ENCODE measurements at places on chromosomes 2 and 18.

DNA sequence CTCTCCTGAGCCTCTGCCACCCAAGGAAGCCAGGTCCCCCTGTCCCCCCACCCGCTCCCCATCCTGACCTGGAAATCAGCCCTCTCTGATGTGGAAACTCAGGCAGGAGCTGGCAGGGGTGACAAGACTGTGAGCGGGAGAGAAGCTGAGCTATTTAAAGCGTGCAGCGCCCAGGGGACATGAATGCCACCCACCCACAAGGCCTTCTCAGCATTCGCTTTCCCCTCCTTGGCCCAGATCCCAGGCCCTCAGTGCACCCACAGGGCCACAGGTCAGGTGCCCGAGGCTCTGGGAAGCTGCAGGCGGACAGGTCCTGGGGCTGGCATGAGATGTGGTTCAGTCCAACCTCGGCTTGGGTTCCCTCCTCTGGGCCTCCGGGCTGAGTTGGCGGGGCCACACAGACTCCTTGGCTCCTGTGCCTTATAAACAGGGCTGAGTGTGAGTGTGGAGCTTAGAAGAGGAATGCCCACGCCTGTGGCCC, 168.3 kb downstream of the SMAD7 start:
- no peak for DNase-seq

DNA sequence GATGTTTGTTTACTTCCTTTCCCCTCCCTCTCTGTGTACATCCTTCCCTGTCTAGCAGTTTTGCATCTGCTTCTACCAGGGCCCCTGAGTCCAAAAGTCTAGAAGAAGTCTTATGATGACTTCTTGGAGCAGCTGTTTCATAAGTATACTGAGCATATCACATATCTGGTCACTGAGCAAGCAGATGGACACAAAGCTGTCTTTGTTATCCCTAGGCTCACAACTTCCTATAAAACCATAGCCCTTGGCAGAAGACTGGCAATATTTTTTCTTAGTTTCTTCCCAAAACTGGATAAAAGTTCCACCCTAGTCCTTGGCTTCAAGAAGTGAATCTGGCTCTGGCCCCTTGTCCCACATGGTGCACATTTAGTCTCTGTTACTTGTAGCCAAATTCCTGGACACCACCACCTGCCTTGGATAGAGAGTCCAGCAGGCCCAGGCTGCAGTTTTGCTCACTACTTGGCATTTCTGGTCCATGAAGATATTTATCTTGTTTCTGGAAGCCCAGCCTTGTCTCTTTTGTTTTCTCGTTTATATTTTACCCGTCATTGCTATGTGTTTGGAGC, 22.5 kb downstream of the THOC1 start:
- no peak for DNase-seq

- DNase-seq: no peak
Observed at GRCh38 chr2:238462782-238463396, 36.2 kb downstream of the ASB1 start.

DNA sequence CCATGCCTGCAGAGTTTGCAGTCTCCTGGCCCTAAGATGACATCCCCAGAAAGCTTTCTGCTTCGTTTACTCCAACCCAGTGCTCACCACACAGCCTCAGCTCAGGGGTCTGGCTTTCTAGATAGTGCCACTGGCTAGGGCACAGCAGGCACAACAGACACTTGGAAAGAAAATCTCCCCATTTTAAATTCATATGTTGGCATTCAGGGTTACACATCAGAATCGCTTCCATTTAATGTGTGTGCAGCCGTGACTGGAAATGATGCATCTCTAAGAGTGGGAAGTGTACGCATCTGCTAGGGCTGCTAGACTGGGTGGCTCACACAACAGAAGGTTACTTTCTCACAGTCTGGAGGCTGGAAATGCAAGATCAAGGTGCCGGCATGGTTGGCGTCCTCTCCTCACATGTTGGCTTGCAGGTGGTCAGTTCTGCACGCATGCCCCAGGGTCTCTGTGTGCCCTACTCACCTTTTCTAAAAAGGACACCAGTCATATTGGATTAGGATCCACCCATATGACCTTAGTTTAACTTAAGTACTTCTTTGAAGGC, 329.4 kb upstream of the RAB12 start:
- DNase-seq: no peak

DNA sequence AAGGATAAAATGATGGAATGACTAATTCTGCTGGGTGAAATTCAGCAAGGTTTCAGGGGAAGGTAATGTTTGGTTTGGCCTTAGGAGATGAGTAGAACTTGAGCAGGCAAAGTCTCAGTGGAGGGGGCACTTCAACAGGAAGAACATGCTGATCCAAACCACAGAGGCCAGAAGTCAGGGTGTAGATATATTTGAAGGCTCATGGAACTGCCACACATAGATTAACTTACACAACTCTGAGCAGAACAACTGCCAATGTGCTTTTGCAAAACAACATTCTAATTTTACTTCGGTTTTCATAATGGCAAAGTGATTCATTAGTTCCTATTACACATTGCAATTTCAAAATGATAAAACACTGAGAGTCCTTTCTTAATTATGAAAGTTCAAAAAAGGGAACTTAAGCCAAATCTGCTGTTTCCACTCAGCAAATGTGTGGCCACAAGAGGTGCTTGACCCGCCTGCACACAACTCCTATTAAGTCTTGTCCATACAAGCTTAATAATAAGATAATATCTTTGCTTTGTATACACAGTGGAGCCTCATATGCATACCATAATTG, 284.8 kb downstream of the MREG start:
- peak; percentile 98 for DNase-seq

GRCh38 chr2:184581391-184581790, 16.9 kb upstream of the ZNF804A start:
- no peak for DNase-seq

GRCh38 chr2:112593736-112594135, 9.3 kb downstream of the CHCHD5 start:
- DNase-seq: no peak

DNA sequence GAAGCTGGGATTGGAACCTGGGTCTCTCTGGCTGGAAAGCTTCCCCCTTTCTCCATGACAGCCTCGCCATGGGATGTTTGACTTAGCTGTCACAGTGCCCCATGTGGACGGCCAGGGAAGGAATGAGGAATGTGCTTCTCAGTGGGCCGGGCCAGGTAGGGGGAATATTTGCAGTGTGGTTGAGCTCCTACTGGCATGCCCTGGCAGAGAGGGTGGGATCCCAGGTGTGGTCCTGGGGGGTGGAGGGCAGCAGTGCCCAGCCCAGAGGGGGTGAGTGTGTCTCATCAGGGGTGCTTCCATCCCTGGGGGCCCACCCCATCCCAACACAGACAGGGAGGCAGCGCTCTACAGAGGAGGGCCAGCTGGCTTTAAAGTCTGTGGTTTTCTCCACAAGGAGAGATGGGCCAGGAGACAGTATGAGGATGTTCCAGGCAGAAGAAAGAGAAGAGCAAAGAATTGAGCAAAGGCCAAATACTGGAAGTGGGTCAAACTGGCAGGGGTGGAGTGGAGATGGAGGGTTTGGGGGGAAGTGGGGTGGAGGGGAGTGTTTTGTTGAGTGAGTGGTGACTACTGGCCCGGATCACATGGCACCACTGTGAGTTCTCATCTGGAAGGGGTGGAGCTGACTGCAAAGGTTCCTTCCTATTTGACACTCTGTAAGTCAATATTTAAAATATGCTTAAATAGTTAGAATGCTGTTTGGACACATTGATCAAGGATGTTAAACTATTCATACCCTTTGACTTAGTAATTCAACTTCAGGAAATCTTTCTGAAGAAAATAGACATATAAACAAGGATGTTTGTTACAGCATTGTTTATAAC, 94.0 kb downstream of the MYCN start:
- DNase-seq: no peak

GRCh38 chr2:237510502-237511217, 23.6 kb downstream of the MLPH start:
- no peak for DNase-seq

DNA sequence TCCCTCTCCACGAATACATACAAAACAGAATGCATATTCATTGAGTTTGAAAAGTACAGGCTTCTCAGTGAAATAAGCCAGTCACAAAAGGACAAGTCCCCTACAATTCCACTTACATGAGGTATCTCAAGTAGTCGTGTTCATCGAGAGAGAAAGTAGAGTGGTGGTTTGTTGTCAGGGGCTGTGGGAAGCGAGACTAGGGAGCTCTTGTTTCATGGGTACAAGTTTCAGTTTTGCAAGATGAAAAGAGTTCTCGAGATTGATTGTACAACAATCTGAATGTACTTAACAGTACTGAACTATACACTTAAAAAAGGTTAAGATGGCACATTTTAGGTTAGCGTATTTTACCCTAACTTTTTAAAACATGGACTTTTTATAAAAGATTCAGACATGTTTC, 71.5 kb upstream of the TTC39C start:
- no peak for DNase-seq

- peak; percentile 89 for DNase-seq
Observed at GRCh38 chr18:58362027-58362575, 266.8 kb downstream of the ALPK2 start.

DNA sequence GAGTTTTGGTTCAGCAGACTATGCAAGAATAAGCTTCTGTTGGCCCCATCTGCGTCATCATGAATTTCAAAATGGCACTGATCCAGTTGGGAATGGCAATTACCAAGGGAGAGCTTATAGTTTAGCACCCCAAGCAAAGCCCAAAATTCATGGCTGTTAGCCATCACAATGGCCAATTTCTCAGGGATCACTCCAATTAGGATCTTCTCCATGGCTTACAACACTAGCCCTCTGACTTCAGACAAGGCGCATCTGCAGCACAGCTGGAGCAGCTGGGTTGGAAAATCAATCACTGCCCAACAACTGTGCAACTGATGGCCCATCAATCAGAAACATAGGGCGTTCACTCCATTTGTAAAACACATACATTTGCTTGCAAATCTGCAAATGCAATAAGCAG, 273.6 kb downstream of the SRBD1 start:
- DNase-seq: no peak

DNA sequence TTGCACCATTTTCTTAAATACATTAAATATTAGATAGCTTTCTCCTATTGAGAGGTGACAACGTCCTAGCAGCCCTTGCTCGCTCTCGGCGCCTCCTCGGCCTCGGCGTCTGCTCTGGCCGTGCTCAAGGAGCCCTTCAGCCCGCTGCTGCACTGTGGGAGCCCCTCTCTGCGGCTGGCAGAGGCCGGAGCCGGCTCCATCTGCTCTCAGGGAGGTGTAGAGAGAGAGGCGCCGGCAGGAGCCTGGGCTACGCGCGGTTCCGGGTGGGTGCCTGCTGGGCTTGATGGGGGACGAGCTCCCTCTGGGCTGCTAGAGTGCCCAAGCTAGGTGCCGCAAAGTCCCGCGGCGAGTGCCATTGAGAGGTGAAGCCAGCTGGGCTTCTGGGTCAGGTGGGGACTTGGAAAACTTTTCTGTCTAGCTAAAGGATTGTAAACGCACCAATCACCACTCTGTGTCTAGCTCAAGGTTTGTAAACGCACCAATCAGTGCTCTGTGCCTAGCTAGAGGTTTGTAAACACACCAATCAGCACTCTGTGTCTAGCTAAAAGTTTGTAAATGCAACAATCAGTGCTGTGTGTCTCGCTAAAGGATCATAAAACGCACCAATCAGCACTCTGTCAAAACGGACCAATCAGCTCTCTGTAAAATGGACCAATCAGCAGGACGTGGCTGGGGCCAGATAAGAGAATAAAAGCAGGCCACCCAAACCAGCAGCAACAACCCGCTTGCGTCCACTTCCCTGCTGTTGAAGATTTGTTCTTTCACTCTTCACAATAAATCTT, 3.1 kb downstream of the RPRD1A start:
- no peak for DNase-seq

DNA sequence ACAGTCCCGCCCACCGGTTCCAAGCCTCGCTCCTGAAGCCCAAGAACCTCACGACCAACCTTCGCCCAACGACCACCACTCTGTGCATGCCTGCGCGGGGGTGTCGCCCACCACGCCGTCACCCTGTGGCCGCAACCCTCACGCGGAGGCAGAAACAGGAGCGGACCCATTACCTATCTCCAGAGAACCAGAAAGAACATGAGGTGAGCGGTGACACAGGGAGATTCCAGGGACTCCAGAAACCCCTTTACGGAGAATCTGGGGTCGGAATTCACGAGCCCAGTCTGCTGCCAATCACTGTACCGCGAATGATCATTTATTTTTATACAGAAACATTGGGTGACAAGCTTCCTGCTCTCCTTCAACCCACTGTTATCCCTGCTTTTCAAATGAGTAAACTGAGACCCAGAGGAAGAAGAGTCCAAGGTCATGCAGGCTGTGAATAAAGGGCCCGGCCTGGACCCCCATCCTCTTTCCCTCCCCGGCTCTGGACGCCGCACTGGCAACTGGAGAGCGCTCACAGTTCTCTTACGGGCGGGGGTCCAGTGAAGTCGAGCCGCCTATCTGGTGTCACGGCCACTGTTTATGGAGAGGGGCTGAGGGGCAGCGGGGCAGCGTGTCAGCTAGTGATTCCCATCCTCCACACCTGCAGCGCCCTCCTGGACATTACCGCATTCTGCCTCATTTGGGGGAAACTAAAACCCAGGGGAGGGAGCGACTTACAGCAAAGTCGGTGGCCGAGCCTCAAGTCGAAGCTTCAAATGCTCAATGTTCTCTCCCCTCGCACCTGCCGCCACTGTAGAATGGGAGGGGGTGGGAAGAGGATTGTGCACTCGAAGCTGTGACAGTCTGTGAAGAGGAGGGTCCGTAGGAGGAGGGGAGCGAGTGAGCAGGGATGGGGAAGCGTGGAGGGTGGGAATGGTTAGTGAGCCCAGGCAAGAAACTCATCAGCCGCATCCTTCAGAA, 723 bp upstream of the SLC30A3 start:
- DNase-seq: no peak

GRCh38 chr2:42906111-42906556, 113.8 kb upstream of the HAAO start:
- no peak for DNase-seq

DNA sequence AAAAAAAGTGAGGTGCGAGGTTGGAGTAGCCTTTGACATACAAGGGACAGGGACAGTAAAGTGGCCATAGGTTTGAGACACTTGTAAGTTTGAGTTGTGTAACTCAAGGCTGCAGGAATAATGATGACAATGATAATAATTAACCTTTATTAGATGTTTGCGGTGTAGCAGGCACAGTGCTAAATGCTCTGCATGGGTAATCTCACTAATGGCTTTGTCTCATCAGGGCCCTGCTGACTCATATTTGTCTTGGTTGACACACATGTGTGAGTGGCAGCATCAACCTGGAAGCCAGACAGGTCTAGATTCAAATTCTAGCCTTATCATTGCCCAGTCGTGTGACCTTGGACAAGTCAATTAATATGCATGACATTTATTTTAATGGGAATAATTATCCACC, 126.2 kb downstream of the FSHR start:
- DNase-seq: no peak

- no peak for DNase-seq
Observed at GRCh38 chr2:135662088-135662487, 79.6 kb upstream of the UBXN4 start.

GRCh38 chr18:23738151-23738550, 48.9 kb downstream of the LAMA3 start:
- DNase-seq: no peak

GRCh38 chr18:12315911-12316310, 7.9 kb downstream of the TUBB6 start:
- no peak for DNase-seq

DNA sequence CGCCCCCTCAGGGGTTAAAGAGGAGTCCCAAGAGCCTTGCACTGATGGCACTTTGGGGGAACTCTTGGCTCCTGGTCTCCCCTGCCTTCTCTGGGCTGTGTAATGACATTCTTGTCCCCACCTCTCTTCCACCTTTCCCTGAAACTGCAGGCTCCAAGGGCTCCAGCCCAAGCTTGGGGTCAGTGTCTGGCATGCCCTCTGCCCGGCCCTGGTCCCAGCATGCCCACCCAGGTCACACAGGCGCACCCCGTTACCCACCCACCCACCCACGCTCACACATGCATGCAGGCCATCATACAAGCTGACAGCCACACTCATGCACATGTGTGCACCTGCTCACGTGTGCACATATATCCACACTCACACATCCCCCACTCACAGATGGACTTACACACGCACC, 6.9 kb upstream of the NT5DC4 start:
- DNase-seq: no peak

All from AG09309 (cell line).